Fibroblast of skin of left quadriceps (primary cell): ENCODE measurements at places on chromosomes 16 and 17.

GRCh38 chr16:66494916-66495315, 55.0 kb downstream of the TK2 start:
- DNase-seq, result no peak

- DNase-seq, result peak; percentile 72
Measured at GRCh38 chr16:57147381-57148221, 38.2 kb downstream of the PSME3IP1 start.

DNA sequence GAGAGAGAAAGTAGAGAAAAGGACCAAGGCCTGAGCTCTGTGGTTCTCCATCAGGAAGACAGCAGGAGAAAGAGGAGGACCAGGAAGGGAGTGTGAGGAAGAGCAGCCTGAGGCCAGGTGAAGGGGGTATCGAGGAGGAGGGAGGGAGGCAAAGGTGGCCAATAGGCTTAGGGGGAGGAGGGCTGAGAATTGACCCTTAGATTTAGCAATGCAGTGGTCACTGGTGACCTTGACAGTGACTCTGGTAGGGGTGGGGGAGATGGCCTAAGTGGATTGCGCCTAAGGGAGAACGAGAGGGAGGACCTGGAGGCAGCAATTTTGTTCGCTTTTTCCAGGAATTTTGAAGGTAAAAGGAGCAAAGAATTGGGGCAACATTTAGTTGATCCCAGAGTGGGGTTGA, 5.4 kb upstream of the NAGS start:
- DNase-seq, result no peak

DNA sequence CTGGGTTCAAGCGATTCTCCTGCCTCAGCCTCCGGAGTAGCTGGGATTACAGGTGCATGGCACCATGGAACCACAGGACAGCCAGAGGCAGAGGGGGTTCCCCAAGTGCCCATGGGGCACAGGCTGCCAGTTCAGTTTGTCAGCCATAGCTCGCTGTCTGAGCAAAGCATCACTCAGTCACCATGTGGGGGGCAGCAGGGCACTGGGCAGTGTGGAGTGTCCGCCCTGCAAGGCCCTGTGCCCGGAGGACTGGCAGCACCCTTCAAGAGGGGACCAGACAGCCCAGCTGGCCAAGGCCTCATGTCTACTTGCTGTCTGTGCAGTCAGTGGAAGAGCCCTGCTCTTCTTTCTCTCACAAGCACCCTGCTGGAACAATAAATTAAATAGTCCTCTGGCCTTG, 6.4 kb downstream of the ALYREF start:
- no peak for DNase-seq

GRCh38 chr17:11618861-11619566, 20.7 kb downstream of the DNAH9 start:
- DNase-seq, result no peak

DNA sequence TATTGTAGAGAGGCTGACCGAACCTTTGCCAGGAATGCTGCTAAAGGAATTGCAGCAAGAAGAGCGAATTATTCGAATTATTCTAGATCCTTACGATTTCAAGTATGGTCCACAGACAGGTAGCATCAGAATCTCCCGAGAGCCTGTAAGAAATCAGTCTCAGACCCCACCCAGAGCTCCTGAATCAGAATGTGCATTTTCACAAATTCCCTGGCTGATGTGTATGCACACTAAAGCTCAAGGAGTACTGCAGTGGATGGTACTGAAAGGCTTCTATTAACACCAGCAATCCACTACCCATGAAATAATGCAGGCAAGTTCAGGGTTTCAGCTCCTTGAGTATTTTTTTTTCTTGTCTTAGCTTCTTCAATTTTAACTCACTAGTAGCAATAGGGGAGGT, 49.4 kb downstream of the ZZEF1 start:
- DNase-seq, result no peak

GRCh38 chr17:76969598-76970172, 101.5 kb downstream of the MGAT5B start:
- DNase-seq, result no peak
